Heart left ventricle (tissue), 16 donors: ENCODE measurements at places on chromosomes 2 and 18. TPM values are rescaled to one million over a fixed set of nuclear protein-coding genes. Genes with fewer than 3 reads are reported as not detected.

DNA sequence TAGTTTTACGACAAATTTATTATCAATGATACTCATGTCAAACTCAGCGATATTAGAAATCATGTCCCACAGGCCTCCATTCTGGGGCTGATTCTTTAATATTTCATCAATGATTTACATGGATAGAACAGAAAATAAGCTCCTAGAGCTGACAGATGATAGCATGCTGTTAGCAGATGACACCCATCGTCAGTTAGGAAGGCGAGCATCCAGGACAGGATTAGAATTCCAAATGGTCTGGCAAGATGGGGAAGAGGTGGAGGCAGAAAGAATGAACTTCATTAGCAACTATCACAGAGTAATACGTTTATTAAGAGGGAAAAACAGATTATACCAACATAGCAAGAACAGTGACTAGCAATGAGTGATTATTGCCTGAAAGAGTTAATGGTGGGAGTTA lies 46.2 kb upstream of the ACVR1 start:
- DNase-seq, result no peak

GRCh38 chr2:43194121-43194869 lies 32.1 kb downstream of the ZFP36L2 start:
- no peak for DNase-seq

DNA sequence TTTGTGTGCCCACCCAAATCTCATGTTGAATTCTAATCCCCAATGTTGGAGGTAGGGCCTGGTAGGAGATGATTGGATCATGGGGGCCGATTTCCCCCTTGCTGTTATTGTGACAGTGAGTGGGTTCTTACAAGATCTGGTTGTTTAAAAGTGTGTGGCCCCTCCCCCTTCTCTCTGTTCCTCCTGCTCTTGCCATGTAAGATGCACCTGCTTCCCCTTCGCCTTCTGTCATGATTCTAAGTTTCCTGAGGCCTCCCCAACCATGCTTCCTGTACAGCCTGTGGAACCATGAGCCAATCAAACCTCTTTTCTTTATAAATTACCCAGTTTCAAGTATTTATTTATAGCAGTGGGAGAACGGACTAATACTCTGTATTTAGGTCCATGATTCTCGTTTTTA lies 588.1 kb downstream of the DCDC2C start:
- DNase-seq, result no peak

Gene MAP4K3
- 36.6 TPM for total RNA-seq

Gene ID2
- 46.7 TPM for total RNA-seq
